ENCODE measurements at places on chromosomes 6 and 20.

DNA sequence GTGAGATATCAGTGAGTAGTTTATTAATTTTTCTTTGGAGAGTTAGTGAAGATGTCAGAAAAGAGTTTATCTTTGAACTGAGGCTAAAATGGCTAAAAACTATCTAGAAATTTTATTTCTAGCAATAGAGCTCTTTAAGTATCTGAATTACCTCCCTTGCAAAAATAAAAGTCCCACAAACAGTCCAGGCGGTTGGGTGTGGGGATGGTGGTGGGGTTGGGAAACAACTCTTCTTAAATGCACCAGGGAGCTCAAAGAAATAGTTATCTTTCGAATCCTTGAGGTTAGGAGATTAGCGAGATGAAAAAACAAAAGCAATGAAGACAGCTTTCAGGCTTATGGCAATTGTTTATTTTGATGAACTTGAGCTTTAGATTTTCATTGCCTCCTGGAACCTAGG lies 1299.1 kb upstream of the ADGRB3 start:
- DNase-seq, result no peak

- no peak for DNase-seq
Measured at GRCh38 chr6:2945153-2945452, 26.3 kb downstream of the SERPINB6 start.

GRCh38 chr6:10030942-10031537 lies 383.8 kb downstream of the TFAP2A start:
- DNase-seq, result no peak

GRCh38 chr6:121867095-121867494 lies 431.6 kb downstream of the GJA1 start:
- DNase-seq, result no peak

DNA sequence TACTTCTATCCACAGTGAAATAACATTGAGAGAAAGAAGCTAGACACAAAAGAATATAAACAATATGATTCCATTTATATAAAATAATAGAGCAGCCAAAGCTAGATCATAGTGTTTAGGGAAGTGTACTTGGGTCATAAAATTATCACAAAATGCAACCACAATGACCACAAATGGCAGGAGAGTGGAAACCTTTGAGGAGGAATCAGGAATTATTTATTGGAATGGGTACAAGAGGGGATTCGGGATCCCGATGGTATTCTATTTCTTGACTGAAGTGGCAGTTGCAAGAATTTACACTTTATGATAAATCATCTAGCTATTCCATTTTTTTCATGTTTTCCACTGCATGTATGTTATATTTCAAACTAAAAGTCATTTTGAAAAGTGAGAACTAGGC lies 76.1 kb downstream of the IPCEF1 start:
- no peak for DNase-seq

DNA sequence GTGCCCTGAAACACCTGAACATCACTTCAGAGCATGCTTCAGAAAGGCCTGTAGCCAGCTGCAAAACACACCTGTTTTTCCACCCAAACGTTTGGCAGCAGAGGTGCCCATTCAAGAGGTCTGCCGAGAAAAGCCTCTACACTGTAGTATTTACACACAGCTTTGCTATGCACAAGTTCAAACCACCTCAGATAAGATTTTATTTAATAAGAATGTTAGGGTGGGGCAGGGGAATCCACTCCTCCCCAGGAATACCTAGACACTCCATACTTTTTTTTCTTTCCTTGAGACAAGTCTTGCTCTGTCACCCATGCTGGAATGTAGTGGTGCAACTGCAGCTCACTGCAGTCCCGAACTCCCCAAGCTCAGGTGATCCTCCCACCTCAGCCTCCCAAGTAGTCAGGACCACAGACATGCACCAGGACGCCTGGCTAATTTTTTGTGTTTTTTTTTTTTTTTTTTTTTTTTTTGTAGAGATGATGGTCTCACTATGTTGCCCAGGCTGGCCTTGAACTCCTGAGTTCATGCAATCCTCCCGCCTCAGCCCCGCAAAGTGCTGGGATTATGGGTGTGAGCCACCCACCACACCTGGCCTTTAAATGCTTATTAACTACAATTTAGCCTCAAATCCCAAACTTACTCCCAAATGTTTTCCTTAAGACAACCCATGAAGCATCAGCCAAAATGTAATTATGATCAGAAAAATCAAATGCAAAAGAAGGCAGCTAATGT lies 9.7 kb downstream of the MRPL14 start:
- DNase-seq, result no peak

DNA sequence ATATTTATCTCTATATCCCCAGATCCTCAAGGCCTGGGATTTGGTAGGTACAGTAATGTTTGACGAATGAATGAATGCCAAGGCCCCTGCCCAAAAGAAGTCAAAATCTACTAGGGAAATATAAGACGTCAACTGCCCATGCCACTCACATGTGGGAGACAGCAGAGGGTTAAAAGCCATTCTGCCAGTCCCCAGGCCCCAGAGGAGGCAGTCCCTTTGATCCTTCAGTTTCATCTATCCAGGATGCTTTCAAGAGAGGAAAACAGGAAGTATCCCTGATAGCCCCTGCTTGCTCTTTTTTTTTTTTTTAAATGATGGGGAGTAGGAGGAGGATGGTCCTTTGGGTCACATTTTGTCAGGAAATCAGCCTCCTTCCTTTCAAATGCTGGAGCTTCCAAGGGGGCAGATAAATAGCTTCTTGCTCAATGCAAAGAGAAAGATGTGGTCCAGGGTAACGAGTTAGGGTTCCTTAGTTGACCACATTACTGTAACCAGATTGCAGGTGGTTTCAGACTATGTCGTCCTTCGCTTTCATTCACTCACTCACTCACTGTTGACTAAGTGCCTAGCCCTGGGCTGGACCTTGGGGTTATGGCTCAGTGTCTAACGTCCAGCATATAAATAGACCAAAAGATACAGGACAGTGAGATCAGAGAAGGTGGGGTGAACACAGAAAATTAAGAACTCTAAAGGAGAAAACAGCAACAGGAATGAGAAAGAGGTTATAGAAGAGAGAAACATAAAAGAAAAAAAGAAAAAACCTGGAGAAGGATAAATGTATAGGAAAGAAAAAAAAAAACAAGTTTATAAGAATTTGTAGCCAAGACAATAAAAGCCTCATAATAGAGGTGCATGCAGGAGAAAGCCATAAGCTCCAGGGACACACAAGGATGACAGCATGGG lies 64.6 kb upstream of the PIM1 start:
- DNase-seq, result no peak

DNA sequence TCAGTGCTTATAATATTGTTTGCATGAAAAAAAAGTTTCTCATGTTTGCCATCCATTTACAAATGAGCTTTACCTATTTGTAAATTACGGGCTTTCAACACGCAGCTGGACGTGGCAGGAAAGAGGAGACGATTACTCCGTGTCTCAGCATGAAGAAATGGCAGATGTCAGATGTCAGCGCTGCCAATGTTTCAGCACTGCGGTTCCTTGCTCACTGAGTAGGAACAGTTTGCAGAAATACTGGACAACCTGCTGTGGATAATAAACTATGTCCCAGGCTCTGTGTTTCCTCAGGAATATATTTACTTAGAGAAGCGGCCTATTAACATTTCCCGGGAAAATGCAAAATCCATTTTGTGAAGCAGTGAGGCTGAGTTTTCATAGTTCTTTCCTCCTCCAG lies 22.7 kb downstream of the RAMACL start:
- DNase-seq, result no peak

DNA sequence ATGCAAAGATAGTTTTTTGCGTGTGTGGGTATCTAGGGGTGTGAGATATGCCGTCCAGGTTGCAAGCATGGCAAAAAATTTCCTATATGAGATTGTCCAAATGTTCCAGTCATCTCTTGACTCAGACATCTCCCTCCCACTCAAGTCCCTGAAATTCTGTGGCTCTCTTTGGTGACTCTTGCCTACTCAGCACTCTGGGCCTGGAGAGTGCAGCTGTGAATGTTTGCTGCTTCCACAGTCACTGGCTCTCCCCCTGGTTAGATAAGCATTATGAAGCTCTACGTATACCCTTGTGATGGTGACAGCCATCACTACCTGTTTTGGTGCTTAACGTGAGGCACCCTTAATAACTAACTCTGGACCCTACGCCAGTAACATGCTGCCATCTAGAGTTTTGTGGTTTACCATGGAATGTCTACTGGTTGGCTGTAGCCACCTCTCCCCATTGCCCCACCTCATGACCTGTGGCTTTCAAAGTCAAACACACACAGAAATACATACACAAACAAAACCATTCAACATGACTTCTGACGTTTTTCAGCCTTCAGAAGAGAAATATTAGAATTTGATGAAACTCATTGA lies 621.9 kb upstream of the CITED2 start:
- DNase-seq, result no peak

DNA sequence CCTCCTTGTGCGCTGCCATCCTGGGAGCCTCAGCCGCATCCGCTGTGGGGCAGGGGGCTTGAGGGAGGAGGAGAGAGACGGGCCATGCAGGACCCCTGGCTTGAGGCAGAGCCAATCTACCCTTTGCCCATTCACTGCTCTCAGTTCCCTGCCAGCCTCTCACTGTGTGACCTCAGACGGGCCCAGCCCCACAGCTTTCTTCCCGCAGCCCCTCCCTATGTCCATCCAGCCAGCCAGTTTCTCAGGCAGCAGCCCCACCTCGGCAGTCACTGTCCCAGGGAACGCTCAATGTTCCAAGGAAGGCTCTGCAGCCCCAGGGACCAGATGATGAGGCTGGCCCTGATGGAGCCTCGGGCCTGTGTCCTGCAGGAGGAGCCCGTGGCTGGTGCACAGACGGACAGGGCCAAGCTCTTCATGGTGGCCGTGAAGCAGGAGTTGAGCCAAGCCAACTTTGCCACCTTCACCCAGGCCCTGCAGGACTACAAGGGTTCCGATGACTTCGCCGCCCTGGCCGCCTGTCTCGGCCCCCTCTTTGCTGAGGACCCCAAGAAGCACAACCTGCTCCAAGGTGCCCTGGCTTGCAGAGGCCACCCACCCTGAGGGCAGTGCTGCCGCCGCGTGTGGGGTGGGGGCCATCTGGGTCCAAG lies 3.9 kb upstream of the TNFRSF6B start:
- no peak for DNase-seq

DNA sequence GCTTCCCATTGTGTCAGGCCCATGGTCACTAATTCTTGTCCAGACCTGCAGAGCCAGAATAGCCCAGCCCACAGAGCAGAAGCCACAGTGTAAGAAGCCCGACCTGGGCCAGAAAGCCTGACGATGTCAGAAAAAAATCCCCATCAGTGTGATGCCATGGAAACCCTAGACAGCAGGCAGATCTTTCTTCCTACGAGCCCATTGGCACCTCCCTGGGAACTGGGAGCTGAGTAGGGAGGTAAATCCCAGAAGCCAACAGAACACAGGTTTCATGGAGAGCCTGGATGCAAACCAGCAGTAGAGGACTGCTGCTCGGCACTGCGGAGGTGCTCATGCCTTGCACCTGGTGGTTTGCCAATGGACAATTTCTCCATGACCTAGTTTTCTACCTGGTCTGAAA lies 82.2 kb upstream of the SLC22A16 start:
- no peak for DNase-seq

DNA sequence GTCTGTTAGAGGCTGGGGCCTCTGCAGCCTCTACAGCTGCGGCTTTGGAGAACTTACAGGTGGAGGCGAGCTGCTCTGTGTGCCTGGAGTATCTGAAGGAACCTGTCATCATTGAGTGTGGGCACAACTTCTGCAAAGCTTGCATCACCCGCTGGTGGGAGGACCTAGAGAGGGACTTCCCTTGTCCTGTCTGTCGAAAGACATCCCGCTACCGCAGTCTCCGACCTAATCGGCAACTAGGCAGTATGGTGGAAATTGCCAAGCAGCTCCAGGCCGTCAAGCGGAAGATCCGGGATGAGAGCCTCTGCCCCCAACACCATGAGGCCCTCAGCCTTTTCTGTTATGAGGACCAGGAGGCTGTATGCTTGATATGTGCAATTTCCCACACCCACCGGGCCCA lies 2.6 kb downstream of the TRIM39 start:
- no peak for DNase-seq

DNA sequence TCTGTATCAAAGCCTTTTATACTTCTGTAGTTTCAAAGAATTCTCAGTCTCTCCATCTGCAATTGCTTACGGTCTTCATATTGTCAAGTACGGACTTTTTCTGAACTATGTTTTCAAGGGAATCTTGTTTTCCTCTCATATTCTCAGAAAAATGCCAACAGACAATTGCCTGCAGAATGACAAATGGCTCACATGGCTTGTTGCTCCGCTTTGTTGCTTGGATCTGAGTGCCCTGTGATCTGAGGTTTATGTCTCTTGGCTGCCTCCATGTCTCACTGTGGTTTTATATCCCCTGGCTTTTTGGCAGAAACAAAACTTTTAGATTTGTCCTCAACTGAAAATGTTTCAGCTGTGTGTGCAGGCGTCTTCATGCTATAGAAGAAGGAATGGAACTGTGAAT lies 285.4 kb upstream of the CHD6 start:
- DNase-seq, result no peak
